Fibroblast of gingiva (primary cell): ENCODE measurements at places on chromosomes 2 and 18.

- no peak for DNase-seq
These were observed 136.5 kb upstream of the CTDP1 start for GRCh38 chr18:79542876-79543750.

DNA sequence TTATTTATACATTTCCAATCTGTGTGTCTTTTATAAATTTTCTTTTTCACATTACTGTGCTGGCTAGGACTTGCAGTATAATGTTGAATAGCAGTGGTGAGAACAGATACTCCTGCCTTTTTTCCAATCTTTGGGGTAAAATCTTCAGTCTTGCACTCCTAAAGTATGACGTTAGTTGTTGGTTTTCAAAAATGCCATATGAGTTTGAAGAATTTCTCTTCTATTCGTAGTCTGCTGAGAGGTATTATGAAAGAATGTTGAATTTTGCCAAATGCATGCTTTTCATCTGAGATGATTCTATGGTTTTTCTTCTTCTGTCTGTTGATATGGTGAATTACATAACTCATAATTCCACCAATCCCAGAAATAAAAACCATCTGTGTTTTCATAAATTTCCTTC lies 335.3 kb upstream of the CHST9 start:
- DNase-seq: no peak

DNA sequence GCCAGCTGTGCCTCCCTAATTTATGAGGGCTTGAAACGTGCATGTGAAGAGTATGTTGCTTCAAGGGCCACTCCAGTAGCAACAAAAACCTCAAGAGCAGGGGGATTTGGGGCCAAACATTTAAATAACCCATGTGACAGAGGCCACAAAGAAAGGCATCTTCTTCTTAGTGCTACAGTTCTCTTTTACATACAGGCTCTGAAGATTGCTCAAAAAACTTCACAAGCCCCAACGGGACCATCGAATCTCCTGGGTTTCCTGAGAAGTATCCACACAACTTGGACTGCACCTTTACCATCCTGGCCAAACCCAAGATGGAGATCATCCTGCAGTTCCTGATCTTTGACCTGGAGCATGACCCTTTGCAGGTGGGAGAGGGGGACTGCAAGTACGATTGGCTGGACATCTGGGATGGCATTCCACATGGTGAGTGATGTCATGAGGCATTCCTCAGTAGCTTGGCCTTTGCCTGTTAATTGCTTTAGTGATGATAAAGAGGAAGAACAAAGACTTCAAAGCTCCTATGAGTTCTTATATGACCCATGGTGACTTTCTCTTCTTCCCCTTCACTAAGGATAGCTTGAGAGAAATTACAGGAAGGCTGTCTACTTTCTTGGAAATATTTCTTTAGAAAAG lies 40.1 kb downstream of the NRP2 start:
- no peak for DNase-seq

GRCh38 chr2:10962004-10962403 lies 50.3 kb downstream of the KCNF1 start:
- DNase-seq: no peak

GRCh38 chr18:42196651-42197050 lies 241.6 kb downstream of the PIK3C3 start:
- no peak for DNase-seq

DNA sequence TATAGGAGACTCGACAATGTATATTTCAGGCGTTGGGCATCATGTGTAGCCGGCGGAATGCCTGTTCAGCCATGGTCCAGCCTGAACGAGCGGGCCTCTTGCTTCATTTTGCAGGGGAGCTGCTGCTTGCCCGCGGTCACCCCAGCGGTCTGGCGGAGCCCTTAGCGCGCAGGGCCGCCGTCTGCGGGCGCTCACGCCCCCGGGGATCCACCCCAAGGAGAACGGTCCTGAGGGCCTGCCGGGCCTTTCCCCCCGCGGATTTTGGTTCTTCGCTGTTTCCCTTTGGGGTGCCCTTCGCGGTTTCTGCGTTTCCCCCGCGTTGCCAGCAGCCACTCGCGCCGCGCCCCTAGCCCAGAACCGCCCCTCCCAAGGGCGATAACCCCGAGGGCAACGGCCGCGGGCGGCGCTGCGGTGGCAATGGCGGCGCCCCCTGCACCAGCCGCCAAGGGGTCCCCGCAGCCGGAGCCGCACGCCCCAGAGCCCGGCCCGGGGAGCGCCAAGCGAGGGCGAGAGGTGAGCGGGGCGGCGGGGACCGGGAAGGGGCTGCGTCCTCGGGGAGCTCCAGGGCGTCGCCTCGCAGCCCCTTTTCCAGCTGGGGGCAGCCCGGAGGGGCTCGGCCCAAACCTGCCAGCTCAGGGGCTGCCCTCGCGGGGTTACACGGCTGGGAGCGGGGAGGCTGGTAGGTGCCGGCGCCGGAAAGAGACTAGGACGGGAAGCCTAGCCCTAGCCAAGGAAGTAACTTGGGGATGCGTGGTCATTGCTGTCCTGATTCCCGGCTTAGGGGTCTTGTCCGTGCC lies at the start of gene MFSD2B:
TSS of gene MFSD2B (plus strand) at position 406 of the 797 bp plus-strand sequence. CDS start at position 418, 12 bp downstream.
- DNase-seq: no peak

DNA sequence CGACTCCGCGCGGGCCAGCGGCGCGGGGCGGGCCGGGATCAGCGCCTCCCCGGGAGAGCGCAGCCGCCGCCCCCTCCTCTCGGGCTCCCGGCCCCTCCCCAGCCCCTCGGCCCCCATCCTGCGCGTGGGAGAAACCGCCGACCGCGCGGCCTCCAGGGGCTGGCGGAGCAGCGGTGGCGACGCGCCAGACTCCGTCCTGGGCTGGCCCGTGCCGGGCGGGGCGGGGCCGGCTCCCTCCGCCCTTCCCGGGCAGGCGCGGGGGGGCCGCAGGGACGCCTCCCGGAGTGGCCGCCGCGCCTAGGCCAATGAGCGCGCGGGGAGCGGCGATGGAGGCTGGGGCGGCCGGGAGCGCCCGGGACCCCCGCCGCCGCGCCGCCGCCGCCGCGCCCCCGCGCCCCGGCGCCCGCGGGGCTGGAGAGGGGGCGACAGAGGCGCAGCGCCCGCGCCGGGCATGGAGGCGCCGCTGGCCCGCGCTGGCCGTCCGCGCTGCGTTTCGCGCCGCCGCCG lies 49.1 kb downstream of the KCNIP3 start:
- DNase-seq: peak; percentile 80

- no peak for DNase-seq
These were observed 151.4 kb downstream of the TWIST2 start for GRCh38 chr2:238999291-238999741.

DNA sequence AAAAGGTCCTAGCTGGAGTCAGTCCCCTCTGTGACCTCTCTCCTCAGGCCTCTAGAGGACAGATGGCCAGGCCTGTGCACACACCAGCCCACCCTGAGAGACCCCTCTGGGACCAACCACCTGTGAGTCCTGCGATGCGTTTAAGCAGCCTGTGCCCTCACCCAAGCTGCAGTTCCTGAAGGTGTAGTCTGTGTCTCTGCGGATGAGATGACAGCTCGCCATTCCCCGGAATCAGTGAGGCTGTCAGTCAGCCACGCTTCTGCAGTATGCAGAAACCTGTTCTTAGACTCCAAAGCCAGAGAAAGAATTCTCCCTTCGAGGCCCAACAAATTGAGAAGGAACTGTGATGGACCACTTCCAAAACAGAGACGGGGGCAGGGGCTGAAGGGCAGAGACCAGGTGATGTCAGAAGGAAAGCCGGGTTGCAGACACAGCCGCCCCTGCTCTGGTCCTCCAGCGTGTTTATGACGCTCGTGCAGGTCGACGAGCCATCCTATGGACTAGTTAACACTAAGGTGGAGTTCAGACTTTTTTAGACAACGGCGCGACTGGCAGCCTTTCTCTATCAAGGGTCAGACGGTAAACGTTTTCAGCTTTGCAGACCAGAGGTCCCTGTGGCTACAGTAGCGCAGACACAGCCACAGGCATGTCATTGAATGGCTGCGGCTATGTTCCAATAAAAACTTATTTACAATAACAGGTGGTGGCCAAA lies 10.2 kb downstream of the MTERF4 start:
- DNase-seq: no peak

GRCh38 chr2:223566396-223566795 lies 35.8 kb downstream of the SCG2 start:
- no peak for DNase-seq

DNA sequence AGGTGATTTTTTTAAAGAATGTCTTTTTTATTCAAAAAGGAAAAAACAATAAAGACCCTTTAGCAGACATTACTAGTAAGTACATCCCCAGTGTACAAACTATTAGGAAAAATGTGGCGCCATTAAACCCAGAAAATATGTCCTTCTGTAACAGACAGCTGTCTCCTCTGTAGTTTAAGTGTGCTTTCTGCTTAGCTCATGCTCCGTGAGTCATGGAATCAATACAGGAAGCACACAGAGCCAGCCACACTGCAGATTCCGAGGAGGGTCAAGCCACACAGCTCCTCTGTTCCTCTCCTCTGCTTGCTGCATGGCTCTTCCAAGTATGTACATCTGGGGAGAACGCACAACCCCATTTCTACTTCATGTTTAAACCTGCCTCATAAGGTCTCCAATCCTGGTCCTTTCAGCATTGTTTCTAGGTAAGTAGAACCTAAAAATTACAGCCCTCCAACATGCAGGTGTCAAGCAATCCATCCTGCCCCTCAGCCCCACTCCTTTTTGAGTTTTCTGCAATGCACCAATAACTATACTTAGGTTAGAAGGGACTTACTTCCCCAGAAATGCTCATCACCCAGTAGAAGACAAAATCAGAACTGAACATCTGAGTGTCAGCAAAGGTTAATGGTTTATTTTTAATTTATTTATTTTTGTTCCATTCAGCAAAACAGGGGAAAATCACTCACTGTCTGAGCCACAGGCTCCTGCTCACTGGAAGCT lies 37.5 kb downstream of the ACVR1 start:
- peak; percentile 61 for DNase-seq

GRCh38 chr18:42706618-42707017 lies 408.9 kb downstream of the RIT2 start:
- DNase-seq: no peak

GRCh38 chr2:127219171-127220070 lies 678 bp downstream of the CYP27C1 start:
- no peak for DNase-seq

DNA sequence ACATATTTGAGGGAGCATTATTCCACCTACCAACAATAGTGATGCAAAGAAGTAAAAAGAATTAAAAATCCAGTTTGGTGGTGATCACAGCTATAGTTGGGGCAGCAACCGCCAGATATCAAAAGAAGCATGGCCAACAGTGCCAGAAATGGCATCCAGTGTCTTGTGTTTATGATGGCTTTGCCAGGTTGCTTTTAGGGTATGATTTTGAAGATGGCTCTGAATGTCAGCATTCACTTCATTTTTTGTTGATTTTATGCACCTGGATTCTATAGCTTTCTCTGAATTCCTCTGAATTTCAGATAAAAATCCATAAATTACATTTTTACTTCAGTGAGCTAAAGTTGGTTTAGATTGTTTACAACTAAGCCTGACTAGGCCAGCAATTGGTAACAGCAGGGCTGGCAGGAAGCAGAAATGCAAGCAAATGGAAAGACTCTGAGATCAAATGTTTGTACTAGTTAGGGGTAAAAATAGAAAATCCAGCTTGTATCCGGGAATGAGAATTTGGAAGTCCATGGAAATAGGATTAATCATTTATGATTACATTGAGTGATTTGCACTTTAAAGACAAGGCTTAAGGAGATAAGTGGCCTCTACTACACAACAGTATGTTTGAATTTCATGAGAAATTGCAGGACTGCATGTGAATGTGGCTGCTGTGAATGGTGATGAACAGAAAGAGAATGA lies 40.4 kb downstream of the COL3A1 start:
- peak; percentile 83 for DNase-seq

GRCh38 chr2:149278161-149278871 lies 52.1 kb upstream of the LYPD6 start:
- no peak for DNase-seq

GRCh38 chr2:136209561-136210454 lies 91.9 kb upstream of the CXCR4 start:
- DNase-seq: no peak

- no peak for DNase-seq
These were observed 60.9 kb upstream of the FZD7 start for GRCh38 chr2:201972621-201973255.

DNA sequence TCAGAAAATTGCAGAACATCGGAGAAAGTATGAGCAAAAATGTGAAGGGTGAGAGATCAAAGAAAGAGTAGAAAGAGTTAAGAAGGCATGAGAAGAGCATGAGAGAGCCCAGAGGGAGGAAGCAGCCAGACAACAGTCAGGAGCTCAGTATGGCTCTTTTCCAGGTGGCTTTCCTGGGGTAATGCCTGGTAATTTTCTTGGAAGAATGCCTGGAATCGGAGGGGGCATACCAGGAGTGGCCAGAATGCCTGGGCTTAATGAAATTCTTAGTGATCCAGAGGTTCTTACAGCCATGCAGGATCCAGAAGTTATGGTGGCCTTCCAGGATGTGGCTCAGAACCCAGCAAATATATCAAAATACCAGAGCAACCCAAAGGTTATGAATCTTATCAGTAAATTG lies 271.8 kb upstream of the TFPI start:
- peak; percentile 34 for DNase-seq

DNA sequence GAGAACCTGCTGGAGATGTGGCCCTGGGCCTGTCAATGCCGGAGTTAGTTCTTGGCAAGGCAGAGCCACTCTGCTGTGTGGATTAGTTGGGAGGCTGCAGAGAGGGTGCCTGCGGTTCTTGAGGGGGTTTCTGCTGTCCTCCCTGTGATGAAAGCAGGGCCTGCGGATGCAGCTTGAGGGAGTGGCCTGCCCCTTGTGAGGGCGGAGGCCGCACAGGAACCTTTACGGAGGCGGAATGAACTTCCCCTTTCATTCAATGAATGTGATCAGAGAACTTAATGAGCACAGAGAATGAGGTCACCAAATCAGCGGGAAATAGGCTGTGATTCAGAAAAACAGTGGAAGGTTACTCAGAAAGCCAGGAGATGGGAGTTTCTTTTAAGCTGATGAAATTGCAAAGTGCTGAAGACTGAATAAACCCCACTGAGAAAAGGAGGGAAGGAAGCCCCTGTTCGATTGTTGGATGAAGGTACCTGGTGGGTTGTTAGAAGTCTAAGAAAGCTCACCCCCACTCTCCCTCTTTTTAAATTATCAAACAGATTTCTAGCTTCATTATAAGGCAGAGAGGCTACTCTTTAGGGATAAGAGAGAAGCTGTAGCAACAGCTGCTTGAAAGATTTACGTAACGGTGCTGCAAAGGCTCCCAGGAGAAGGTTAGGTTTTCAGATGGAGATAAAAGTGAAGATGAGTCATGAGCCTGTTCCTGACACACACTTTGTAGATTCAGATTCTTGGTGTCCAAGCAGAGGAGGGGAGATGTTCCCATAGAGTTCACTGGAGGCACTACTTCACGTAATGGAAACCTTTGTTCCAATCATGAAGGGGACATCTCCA lies 47.4 kb downstream of the VWA3B start:
- DNase-seq: no peak

GRCh38 chr2:15546297-15547098 lies 14.6 kb downstream of the NBAS start:
- no peak for DNase-seq

DNA sequence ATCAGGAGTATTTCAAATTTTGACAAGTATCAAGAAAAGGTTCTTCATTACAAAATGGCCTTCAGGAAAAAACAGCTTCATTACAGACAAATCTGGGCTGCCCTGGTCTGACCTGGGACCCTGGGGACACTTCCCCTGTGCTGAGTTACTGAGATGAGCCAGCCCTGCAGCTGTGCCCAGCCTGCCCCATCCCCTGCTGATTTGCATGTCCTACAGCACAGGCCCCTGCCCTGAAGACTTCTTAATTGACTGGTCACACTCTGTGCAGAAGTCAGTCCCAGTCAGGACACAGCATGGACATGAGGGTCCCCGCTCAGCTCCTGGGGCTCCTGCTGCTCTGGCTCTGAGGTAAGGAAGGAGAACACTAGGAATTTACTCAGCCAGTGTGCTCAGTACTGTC lies 235.1 kb downstream of the ANKRD36B start:
- DNase-seq: no peak
